ENCODE measurements at places on chromosomes 6 and 20.

- DNase-seq: no peak
Measured at GRCh38 chr6:91341473-91341872, 754.6 kb upstream of the MAP3K7 start.

GRCh38 chr20:62059920-62060630 is 5.6 kb downstream of the TAF4 start:
- no peak for DNase-seq

- DNase-seq: no peak
Measured at GRCh38 chr6:155319902-155320301, 5.6 kb upstream of the TFB1M start.

DNA sequence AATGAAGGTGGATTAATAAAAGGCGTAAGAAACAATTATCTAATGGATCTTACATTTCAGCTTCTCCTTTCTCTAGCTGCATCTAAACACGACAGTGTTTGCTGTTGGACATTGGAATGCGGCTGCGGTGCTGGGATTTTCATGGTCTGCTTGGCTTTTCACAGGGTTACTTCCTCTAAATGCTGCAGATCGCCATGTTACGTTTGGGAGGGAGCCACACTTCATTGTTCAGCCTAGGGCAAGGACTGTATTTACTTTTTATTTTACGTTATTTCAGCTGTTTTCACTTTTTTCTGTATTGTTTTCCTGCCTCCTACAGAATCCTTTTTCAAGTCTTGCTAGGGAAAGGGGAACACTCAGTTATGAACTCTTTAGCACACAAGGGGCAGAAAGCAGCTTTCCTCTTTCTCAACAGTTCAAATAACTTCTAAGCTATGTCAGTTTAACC is 97.9 kb upstream of the MTHFD1L start:
- DNase-seq: no peak

- no peak for DNase-seq
Measured at GRCh38 chr20:58852543-58853271, at the start of gene GNAS. Gene GNAS, plus strand, starts transcription at chr20:58852716.

DNA sequence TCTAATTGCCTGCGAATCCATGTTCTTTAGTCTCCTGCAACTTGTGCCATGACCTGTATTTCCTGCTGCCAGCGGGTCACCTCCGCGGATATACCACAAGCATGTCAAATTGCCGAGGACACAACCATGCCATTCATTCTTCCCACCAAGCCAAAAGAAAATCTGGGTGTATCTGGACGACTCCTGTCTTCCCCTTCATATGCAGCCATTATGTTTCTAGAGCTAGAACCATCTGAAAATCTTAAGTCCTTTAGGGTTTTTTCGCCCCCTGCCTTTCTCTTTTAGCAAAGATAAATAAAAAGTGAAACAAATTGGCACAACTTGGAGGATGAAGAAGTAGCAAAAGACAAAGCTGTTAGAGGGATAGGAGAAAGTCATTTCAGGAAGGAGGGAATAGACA is 242.6 kb downstream of the ARID1B start:
- DNase-seq: no peak

GRCh38 chr6:26260725-26261490 is 104.1 kb upstream of the BTN3A2 start:
- DNase-seq: no peak

DNA sequence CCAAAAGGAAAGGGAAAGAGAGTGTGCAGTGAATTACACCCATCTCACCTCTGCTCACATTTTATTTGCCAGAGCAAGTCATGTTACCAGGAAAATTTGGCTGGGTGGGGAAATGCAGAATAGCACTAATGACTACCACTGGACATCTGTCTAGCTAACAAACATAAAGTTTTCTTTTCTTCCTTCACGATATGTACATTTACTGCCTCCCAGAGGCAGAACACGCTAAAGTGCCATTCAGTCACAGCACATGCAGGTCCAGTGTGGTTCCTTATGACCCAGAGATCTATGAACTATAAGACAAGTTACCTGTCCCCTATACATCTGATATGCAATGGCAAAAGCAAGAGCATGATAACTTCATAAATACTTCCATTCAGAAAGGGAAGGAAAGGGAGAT is 194.1 kb downstream of the OGFRL1 start:
- no peak for DNase-seq

Measured in stimulated activated CD8-positive, alpha-beta memory T cell treated with anti-CD3 and anti-CD28 coated beads, Interleukin-4, amount 100 ng/mL, for 1 hour (primary cell).